ENCODE measurements at places on chromosomes 12 and 14.

- no peaks in the 10 kb centered on the region for H3K36me3 ChIP-seq
- no peak overlapping the region for H3K4me3 ChIP-seq
Observed at GRCh38 chr12:130965214-130965613, 11.5 kb downstream of the ADGRD1 start.

DNA sequence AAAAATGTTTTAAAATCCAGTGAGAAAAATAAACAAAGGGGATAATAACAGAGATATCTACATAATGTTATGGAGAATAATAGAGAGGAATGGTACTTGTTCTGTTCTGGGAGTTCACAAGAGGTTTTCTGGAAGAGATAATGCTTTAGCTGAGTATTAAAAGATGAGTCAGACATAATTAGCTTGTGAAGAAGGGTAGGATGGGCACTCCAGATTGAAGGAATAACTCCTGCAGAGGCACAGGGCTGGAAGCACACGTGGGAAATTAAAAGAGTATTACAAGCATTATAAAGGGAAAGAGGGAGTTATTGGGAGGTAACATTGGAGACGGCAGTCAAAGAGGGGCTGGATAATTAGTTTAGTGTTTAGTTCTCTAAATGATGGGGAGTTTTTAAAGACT is 124.9 kb upstream of the BTG1 start:
- H3K36me3 ChIP-seq = no peaks in the 10 kb centered on the region
- H3K27ac ChIP-seq = no peak overlapping the region
- no peak for DNase-seq
- no peaks in the 10 kb centered on the region for H3K4me1 ChIP-seq

GRCh38 chr12:109053382-109054123 is 1.2 kb downstream of the USP30 start:
- H3K27ac ChIP-seq = no peak overlapping the region
- H3K4me3 ChIP-seq = peak overlapping the region; percentile 95
- no peaks in the 10 kb centered on the region for H3K4me1 ChIP-seq
- H3K36me3 ChIP-seq = no peaks in the 10 kb centered on the region

GRCh38 chr14:63672417-63673180 is 30.9 kb upstream of the WDR89 start:
- no peaks in the 10 kb centered on the region for H3K4me1 ChIP-seq
- H3K27me3 ChIP-seq = no peaks in the 10 kb centered on the region
- DNase-seq = no peak
- no peaks in the 10 kb centered on the region for H3K36me3 ChIP-seq
- no peak overlapping the region for H3K27ac ChIP-seq
- no peak overlapping the region for H3K4me3 ChIP-seq

- no peaks in the 10 kb centered on the region for H3K27me3 ChIP-seq
- no peaks in the 10 kb centered on the region for H3K36me3 ChIP-seq
- no peaks in the 10 kb centered on the region for H3K4me1 ChIP-seq
- DNase-seq = no peak
- no peak overlapping the region for H3K27ac ChIP-seq
Observed at GRCh38 chr12:49932023-49932422, 18.5 kb upstream of the AQP2 start.

DNA sequence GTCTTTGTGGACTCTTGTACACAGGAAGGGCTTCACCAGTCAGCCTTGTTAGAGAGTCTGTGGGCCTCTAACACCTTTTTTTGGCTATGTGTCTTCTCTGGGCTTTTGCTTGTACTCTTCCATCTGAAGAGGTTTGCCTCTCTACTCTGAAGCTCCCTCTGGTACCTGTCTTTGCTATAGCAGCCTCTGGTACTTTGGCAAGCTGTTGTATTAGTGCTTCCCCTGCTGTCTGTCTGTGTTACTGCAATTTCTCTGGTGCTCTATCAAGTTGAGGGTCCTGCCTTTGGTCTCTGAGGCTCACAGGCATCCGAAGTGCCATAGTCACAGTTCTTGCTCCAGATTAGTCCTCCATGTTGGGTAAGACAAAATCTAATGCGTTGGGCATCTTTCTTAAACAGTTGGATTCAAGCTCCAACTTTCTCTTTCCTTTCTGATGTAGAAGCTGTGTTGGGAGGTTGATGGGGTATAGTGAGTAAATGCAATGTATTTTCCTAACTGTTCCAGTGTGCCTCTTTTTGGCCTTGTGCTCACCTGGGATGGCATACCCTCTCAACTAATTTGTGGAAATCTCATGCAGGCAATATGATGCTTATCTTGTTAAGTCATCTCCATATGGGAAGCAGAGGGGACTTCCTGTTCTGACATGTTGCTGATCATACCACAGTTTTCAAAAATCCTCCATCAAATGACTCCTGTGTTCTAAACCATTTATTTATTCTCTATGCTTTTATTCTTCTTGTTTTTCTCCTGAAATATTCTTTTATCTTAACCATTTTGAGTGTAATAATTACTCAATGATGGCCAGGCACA is 88.8 kb downstream of the ATF7IP start:
- peak; percentile 96 for DNase-seq
- no peaks in the 10 kb centered on the region for H3K27me3 ChIP-seq
- no peaks in the 10 kb centered on the region for H3K4me1 ChIP-seq
- no peaks in the 10 kb centered on the region for H3K36me3 ChIP-seq

All from mesendoderm (in vitro differentiated cells).